HFFc6 (cell line): ENCODE measurements at places on chromosomes 1 and 21.

- no peak for DNase-seq
These were observed 97.4 kb upstream of the ST6GALNAC5 start for GRCh38 chr1:76769911-76770310.

DNA sequence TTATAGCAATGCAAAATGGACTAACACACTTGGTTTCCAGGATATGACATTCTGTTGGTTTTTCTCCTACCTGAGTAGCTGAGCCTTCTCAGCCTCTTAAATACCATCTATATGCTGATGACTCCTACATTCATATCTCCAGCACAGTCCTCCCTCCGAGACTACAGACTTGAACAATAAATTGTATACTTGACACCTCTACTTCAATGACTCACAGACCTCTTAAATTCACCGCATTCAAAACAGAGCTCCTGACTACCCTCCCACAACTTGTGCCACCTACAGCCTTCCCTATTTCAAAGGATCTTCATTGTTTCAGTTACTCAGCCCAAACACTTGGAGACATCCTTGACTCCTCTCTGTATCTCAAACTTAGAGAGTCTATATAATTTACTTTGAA is 66.8 kb upstream of the ASB17 start:
- no peak for DNase-seq

GRCh38 chr1:171718848-171719247 is 23.0 kb downstream of the VAMP4 start:
- no peak for DNase-seq

DNA sequence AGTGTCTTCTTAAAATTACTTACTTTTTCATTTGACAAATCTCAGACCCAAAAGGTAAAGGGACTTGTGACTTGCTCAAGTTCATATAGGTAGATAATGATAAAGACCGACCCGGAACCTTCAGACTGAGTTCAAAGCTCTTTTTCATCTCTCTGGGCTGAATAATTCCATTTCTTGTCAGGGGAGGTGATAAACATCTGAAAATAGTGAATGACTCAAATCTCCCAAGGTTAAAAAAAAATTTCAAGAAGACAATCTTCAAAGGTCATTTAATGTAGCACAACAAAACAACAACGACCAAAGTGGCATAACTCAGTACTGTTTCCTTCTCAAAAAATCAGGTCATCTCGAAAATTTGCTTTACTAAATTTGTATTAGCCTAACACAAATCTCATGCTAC is 20.6 kb downstream of the LUZP1 start:
- no peak for DNase-seq

DNA sequence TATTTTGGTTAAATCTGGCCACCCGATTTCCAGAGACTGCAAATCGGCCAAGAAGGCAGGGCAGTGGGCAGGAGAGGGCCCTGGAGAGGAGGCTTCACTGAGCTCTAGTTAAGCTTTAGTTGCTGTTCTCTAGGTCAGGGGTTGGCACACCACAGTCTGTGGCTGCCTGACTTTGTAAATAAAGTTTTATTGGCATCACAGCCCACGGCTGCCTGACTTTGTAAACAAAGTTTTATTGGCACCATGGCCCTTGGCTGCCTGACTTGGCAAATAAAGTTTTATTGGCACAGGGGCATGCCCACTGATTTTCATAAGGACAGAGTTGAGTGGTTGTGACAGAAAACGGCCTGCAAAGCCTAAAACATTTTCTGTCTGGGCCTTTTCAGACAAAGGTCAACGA is 19.7 kb downstream of the AJAP1 start:
- DNase-seq, result no peak

DNA sequence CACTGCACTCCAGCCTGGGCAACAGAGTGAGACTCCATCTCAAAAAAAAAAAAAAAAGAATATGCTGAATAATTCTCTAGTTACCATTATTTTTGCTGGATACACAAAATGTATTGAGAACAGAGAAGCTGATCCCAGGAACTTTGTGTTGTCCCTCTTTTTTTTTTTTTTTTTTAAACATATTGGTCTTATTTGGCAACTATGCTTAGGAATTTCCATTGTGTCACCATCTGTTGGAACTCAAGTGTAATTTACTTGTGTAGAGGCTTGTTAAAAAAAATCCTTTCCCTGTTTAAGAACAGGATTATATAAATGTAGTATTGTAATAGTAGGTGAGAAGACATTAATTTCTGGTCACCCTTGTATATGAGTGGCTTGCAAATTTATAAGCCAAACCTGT is 28.6 kb downstream of the CAMSAP2 start:
- DNase-seq, result no peak

DNA sequence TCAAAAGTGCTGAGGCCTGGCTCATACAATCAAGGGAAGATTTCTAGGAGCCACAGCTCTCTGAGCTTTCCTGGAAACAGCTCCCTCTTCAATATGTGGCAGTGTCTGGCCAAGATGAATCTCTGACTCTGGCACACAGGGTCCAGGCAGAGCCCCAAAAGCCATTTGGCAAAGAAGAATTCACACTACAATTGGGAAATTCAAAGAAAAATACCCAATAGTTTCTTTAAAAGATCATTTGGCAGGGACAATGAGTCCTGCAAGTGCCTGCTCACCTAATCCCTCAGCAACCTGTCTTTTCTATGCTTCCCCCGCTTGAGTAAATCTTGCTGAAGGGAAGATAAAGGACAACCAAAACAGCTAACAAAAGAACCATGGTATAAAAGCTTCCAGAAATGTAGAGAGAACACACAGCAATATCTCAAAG is 124.6 kb downstream of the TGFBR3 start:
- DNase-seq, result no peak

- DNase-seq, result no peak
These were observed 9.3 kb downstream of the CDC14A start for GRCh38 chr1:100361511-100362089.

DNA sequence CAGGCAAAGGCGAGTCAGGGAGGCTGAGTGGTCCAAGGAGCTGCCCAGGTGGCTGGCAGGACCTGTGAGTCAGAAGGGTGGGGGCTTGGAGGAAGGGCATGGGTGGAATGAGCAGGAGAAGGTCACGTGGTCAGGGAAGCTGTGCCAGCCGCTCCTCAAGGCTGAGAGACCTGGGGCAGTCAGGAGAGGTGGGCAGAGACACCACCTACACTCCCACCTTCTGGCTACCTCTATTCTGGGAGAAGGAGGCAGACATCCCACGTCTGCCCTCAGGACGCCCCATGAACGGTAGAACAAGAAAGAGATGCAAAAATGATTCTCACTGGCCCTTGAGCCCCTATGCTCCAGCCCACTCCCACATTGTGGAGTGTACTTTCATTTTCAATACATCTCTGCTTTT is 151.8 kb upstream of the RAB4A start:
- no peak for DNase-seq

GRCh38 chr1:31815752-31816500 is at the start of gene SPOCD1:
TSS of gene SPOCD1 (minus strand) at chr1:31816022. CDS start at chr1:31815333, 689 bp downstream.
- peak; percentile 69 for DNase-seq

DNA sequence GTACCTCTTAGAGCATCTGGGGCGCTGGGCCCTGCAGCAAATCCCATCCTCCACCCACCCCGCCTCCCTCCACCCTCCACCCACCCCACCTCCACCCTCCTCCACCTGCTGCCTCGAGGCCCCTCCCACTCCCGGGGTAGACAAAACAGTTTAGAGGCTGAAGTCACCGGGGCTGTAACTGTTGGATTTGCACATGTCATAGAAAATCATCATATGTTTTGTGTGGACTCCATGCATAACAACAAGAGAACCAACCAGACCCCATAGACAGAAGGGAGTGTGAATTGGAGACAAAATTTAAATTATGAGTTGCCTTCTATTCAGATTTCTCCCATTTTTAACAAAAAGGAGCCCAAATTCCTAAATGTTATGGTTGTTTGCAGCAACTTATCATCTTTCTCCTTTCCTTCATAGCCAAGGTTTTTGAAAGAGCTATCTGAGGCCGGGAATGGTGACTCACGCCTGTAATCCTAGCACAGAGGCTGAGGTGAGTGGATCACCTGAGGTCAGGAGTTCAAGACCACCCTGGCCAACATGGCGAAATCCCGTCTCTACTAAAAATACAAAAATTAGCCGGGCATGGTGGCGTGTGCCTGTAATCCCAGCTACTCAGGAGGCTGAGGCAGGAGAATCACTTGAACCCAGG is 28.2 kb upstream of the LGALS8 start:
- DNase-seq, result no peak
